ENCODE measurements at places on chromosomes 3 and 15.

GRCh38 chr3:111541391-111541790, 606 bp upstream of the CD96 start:
- no peak for DNase-seq

DNA sequence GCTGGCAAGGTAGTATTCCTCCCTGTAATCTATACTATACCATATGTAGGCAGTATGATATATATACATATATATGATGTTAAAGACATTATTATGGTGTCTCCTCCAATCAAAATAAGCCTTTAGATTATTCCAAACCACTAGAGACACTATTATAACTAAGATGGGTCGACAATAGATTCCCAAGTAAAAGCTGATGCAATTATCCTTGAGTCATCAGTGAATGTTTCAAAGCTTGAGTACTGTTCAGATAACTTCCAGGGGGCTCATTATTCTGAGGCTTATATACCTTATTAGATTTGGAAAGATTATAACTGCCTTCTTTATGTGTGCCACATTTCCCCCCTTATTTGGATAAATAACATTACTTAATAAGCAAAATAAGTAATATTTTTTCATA, 11.9 kb upstream of the C3orf38 start:
- DNase-seq: no peak

DNA sequence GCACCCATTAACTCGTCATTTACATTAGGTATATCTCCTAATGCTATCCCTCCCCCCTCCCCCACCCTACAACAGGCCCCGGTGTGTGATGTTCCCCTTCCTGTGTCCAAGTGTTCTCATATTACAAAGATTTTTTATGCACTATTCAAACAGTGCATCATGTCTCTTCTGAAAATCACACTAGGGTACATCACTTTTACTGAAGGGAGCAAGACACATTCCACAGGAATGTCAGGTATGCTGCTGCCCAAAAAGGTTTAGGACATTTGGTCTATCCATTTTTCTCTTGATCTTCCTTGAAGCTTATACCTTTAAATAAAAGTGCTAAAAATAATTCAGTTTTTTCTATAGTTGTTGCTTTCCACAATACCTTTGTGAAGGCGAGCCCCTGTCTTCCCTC, 9.2 kb upstream of the EPHA3 start:
- no peak for DNase-seq

- no peak for DNase-seq
Observed at GRCh38 chr3:76685858-76686257, 354.0 kb upstream of the ROBO2 start.

GRCh38 chr15:39034816-39035215, 470.2 kb upstream of the RASGRP1 start:
- DNase-seq: no peak

GRCh38 chr3:123528130-123528529, 56.7 kb downstream of the HACD2 start:
- DNase-seq: no peak

- DNase-seq: no peak
Observed at GRCh38 chr3:69294014-69294766, 91.7 kb downstream of the FRMD4B start.

- DNase-seq: no peak
Observed at GRCh38 chr3:63034101-63034500, 158.9 kb upstream of the CADPS start.

DNA sequence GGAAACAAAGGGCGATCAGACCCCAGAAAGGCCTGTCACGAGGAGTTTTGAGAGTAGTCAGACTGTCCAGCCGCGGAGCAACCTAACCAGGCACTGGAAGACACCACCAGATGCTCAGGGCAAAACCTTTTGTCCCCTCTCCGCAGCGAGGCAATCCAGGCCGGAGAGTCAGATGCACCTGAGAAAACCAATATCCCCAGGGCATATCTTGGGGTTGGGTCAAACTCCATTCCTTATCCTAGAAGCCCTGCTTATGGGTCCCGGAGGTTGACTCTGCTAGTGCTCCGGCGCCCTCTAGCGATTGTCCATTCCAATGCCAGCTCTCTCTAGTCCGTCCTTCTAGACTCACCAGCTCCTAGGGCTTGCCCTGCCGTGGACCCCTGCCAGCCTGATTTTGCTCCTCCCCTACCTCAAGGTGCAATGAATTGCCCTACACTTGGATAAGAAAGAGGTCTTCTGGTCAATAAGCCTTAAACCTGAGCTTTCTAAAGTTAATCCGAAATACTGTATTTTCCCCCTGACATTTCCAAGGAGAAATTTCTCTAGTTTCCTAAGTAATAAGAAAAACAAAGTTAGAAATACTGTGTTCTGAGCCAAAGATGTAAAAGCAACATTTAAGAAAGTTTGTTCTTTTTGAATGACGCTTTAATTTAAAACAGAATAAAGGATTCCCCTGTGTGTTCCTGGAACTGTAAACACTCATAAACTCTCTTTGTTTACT, 5.5 kb downstream of the CPNE4 start:
- no peak for DNase-seq

GRCh38 chr3:43113671-43114070, 7.8 kb upstream of the POMGNT2 start:
- DNase-seq: no peak

- no peak for DNase-seq
Observed at GRCh38 chr3:9898467-9899241, 4.0 kb upstream of the IL17RE start.

DNA sequence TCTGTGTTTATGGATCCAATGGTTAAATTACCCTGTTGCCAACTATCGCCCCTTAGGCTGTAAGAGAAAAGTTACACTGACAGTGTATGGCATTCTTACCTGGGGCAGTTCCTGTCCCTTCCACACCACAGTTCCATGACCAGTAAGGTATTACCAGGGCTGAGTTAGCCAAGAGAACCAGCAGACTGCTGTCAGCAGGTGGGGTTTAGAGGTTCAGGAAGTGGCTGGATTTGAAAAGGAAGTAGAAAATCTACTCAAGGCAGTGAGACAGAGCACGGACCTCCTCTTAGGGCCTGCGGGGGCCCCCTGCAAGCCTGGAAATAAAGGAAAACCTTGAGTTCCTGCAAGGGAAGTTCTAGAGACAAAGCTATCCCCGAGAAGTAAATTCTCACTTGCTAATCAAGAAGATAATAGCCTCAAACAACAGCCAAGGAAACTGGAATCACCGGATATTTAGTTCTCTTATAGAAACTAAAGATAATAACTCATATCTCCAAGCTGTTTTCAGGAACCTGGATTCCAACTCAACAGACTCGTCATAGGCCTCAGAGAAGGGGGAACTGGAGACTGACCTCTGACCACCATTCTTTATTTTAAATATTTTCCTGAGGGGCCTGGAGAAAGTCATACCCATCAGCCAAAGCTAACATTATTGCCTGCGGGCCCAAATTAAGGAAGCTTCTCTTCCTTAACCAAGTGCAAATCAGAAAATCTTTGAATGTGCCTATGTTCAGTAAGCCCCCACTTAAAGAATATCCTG, 161.7 kb downstream of the ANXA2 start:
- DNase-seq: no peak

DNA sequence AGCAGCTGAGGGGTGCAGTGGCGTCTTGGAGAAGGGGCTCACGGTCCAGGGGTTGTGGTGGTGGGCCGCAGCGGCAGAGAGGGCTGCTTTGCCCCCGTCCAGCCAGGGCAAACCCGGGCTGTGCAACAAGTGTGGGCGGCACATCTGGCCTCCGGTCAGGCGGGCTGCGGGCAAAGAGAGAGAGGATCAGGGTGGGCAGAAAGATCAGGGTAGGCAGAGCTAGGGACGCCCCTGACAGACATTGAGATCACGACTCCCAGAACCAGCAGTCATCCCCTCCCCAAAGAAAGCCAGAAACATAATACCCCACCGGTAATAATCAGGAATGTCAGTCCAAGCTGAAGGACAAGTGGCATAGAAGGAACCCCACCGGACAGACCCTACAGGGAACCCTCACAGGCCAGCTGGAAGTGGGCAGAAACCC, 6.8 kb downstream of the GATA2 start:
- no peak for DNase-seq

DNA sequence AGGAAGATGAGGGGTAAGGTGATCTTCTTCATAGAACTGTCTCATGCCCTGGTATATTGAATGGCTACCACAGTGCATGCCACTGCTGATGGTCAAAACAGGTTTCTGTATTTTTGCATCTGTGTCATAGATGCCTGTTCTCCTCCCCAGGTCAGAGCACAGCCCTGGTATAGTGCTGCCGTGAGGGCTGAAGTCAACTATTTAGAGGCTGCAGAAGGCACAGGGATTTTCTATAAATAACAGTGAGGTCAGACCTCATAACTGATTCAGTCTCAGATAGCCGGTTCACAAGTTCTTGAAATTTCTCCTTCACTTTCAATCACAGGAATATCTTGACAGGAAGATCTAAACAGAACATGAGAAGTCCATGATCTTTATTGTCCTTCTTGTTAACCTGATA, 99.2 kb upstream of the NUDT16 start:
- DNase-seq: no peak

DNA sequence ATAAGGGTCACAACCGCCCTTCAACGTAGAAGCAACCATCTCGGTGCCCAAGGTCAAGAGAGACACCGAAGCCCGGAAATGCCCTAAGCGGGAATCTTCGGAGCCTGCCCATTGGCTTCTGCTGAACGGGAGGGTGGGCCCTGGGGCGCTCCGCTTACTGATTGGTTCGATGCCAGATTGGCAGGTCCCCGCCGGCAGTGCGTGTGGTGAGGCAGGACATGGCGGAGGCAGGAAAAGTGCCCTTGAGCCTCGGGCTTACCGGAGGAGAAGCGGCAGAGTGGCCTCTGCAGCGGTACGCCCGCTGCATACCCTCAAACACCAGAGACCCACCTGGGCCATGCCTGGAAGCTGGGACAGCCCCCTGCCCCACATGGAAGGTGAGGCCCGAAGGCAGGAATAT, at the start of gene REC114:
Gene REC114, plus strand, starts transcription at position 197 of the 400 bp plus-strand sequence. Its CDS starts 22 bp downstream, at position 219.
- no peak for DNase-seq

- DNase-seq: no peak
Observed at GRCh38 chr3:116939091-116939490, 229.5 kb downstream of the TUSC7 start.

GRCh38 chr3:187360596-187360995, 7.6 kb upstream of the RTP4 start:
- no peak for DNase-seq

- DNase-seq: no peak
Observed at GRCh38 chr3:15116032-15116669, 17.2 kb upstream of the RBSN start.

- DNase-seq: no peak
Observed at GRCh38 chr15:35674873-35675781, 129.2 kb upstream of the DPH6 start.

GRCh38 chr15:57554063-57554811, 37.5 kb upstream of the MYZAP start:
- no peak for DNase-seq

- no peak for DNase-seq
Observed at GRCh38 chr3:184954251-184954650, 142.3 kb downstream of the VPS8 start.

DNA sequence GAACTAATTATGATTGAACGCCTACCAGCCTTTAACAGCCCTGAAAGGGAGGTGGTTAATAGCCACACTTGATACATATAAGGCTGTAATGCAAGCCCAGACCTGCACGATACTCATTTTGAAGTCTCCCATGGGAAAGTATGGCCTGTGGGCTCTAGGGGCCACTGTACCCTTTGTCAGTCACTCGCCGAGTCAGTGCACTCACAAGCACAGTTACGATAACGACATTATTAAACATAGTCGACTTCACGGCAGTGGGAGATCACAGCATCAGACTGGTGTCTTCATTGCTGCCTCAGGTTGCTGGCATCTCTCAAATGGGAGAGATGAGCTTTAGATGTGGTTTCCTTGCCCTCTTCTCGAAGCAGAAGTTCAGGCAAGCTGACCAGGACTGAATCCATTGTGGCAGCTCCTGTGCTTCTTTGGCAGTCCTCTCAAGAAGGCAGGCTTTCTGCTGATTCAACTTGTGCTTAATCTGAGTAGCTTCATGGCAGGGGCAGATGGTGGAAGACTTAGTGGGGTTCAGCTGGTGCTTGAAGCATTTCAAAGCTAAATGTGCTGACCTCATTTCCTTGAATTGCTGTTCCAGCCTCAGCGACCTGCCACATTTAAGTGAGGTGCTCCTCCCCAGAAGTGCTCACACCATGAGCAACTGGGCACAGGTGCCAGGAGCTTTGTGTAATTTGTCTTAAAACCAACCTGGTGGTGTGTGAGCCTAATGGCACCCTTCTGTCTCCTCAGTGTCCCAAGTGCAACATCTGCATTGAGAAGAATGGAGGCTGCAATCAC, 15.8 kb upstream of the P4HTM start:
- DNase-seq: no peak

DNA sequence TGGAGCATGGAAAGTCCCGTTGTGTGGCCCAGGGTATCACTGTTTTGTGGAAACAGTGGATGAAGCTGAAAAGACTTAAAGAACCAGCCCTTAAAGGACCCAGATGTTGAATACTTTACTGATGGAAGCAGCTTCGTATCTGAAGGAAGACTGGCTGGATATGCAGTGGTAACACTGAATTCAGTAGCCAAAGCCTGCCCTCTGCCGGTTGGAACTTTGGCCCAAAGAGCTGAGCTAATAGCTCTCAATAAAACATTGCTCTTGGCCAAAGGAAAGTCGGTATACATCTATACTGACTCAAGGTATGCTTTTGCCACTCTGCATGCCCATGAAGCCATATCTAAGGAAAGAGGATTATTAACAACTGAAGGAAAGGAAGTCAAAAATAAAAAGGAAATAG, 885.4 kb downstream of the PDCD6IP start:
- DNase-seq: peak; percentile 15

DNA sequence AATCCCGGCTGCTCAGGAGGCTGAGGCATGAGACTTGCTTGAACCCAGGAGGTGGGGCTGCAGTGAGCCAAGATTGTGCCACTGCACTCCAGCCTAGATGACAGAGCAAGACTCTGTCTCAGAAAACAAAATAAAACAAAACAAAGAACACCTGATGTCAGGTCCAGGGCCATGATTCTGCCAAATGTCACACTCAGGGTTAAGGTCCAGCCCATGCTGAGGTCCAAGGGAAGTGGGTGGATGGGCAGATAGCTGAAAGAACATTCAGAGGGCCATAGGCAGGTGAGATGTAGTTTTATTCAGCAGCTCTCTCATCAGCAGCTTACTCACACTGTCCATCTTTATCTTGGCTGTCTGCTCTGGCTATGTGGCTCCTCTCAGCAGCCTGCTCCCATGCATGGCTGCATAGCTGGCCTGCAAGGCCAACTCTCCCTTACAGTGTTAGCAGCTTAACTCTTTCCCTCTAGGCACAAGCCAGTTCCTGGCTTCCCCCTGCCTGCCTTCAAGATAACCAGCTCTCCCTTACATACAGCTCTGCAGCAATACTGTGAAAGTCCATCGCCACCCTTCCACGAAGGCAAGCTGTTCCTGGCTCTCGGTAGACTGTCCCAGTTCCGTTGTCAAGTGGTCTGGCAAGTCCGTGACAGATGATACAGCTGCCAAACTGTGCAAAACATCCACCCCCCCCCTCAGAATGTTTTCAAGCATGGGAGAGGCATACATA, 62.4 kb upstream of the SIAH2 start:
- DNase-seq: no peak

GRCh38 chr3:59001675-59002074, 48.1 kb downstream of the CFAP20DC start:
- DNase-seq: no peak
